ENCODE measurements at places on chromosomes 12 and 14.

GRCh38 chr12:89448951-89449371 is 75.6 kb downstream of the GALNT4 start:
- no peak for DNase-seq

DNA sequence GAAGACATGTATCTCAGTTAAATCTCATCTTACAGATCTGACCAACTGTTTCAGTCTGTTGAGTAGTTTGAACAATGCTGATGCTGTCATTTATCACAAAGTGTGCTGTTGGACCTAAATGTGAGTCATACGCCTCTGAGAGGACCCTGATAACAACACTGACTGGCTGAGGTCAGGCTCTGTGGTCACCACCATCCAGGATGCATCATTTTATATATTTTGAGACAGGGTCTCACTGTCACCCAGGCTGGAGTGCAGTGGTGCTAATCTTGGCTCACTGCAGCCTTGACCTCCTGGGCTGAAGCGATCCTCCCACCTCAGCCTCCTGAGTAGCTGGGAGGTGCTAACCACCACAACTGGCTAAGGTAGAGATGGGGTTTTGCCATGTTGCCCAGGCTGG is 181.0 kb upstream of the RGS6 start:
- DNase-seq = no peak

GRCh38 chr14:33964599-33965317 is 13.9 kb upstream of the EGLN3 start:
- DNase-seq = no peak

- no peak for DNase-seq
These were observed 132.3 kb downstream of the SNAPC1 start for GRCh38 chr14:61894452-61895077.

DNA sequence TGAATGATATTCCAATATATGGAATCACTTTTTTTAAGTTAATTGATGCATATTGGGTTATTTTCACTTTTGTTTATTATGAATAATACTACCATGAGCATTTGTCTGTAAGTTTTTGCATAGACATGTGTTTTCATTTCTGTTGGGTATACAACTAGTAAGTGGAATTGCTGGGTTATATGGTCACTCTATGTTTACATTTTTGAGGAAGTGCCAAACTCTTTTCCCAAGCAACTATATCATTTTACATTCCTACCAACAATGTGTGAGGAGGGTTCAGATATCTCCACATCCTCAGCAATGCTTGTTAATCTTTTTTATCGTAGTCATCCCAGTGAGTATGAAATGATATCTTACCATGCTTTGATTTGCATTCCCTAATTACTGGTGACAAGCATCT is 64.0 kb downstream of the MON2 start:
- no peak for DNase-seq

DNA sequence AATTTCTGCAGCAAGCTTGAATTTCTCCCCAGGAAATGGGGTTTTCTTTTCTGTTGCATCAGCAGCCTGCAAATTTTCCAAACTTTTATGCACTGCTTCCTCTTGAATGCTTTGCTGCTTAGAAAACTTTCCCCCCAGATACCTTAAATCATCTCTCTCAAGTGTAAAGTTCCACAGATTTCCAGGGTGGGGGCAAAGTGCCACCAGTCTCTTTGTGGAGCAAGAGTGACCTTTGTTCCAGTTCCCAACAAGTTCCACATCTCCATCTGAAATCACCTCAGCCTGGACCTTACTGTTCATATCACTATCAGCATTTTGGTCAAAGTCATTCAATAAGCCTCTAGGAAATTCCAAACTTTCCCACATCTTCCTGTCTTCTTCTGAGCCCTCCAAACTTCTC is 241.6 kb upstream of the TMTC1 start:
- DNase-seq = no peak

DNA sequence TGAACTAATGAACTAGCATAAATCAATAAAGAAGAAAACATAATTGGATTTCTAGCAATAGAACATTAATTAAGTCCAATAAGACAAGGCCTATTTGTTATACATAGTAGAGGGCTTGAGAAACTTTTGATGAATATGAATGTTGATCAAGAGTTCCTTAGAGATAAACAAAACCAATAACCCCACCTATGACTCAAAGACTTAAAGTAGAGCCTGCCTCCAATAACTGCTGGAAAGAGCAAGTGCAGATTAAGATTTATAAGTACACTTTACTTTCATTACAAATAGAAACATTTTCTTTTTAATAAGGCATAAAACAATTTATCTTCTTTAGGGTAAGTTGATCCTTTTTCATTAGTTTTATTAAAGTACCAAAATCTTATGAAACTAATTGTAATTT is 185.7 kb downstream of the SRGAP1 start:
- no peak for DNase-seq

DNA sequence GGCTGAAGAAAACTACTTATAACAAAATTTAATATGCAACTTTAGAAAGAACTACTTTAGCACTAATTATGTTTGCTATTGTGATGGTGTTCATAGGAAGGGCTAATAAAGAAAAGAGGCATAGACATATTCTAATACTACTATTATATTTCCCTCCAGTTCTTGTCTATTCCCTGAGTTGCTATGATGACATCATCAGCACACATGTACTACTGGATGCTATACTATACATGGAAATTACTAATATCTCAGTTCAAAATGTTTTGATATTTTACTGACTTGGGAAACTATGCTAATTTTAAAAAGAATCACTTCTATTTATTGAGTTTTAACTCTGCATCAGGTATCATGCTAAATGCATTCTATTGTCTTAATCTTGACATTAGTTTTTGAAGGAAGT is 101.6 kb downstream of the EPS8 start:
- DNase-seq = no peak

DNA sequence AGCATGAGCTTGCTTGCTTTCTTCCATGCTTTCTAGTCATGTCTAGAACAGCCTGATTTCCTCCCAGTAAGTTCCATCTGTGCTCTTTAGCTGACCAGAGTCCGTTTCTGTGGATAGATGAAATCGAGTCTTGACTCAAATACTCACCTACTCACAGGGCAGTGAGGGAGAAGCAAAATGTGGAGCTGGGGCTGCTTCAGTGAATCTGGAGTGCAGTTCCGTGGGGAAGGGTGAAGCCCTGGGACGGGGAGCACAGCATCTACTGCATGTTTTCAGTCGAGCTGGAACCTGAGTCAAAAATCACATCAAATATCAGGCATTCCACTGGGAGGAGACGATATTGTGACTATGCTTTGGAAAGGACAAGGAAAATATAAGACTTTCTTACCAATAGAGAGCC is 70.3 kb upstream of the PRMT8 start:
- DNase-seq = no peak

- no peak for DNase-seq
These were observed 306.0 kb downstream of the BCL11B start for GRCh38 chr14:98966016-98966415.

GRCh38 chr12:13377698-13378097 is 181.2 kb downstream of the EMP1 start:
- DNase-seq = no peak

DNA sequence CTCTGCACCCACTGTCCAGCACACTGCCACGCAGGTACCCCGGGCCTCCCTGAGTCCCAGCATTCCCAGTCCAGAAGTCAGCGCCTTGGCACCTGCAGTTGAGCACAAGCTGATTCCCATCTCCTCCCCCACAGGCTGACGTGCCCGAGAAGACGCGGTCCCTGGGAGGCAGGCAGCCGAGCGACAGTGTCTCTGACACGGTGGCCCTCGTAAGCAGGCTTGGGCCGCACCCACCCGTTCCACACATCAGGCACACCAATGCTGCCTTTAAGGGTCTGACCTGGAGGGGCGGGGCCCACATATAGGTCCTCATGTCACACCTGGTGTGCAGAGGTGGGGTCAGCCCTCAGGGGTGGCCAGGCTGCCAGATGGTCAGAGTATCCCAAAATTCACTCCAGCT is 18.4 kb upstream of the TEX22 start:
- DNase-seq = peak; percentile 7

GRCh38 chr14:97489750-97490149 is 692.6 kb downstream of the VRK1 start:
- no peak for DNase-seq

- no peak for DNase-seq
These were observed 30.3 kb downstream of the HNRNPC start for GRCh38 chr14:21238823-21239518.

GRCh38 chr14:99320621-99321235 is 48.7 kb upstream of the BCL11B start:
- DNase-seq = no peak

DNA sequence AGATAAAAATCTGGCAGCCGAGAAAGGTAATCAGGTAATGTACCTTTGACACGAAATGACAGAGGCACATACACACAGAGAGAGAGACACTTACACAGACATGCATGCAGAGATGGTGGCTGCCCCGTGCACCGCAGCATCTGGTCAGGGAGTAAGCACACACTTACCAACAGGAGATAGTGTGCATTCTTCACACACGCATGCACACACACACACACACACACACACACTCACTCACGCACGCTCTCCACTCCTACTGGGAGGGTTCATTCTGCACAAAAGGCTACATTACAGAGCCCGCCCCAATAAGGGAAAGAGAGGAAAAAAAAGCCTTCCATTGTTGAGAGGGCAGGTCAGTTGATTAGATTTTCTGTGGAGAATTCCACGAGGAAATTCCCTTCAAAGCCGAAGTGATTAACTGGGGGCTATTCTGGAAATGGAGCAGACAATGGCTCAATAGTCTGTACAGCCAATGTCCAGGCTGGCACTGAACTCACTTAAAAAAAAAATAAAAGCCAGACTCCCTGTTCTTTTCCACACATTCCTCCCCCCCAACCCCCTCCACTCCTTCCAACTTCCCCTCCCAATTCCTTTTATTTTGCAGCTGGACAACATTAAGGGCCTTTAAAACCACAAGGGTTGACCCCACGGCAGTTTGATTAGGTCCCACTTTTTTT is 1.4 kb upstream of the SOX5 start:
- DNase-seq = no peak

GRCh38 chr12:114316076-114316475 is 89.9 kb downstream of the TBX5 start:
- DNase-seq = no peak

DNA sequence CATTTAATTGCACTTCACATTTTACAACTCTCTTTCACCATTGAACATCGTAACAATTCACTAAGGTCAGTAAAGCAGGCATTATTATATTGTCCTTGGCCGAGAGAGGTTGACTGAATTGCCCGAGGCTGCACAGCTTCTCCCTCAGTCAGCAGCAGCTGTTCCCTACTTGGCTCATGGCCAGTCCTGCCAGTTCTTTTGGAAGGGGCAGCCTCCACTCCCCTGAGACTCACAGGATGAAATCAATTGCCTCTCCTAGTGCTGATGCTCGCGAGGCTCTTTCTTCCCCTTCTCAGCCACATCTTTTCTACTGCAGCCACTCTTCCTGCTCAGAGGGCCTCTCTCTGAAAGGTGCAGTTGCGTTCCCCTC is 79.9 kb upstream of the KCNA1 start:
- no peak for DNase-seq

GRCh38 chr12:89951050-89951693 is 242.5 kb upstream of the ATP2B1 start:
- DNase-seq = no peak

GRCh38 chr12:3998968-3999792 is 126.0 kb upstream of the PARP11 start:
- DNase-seq = no peak

DNA sequence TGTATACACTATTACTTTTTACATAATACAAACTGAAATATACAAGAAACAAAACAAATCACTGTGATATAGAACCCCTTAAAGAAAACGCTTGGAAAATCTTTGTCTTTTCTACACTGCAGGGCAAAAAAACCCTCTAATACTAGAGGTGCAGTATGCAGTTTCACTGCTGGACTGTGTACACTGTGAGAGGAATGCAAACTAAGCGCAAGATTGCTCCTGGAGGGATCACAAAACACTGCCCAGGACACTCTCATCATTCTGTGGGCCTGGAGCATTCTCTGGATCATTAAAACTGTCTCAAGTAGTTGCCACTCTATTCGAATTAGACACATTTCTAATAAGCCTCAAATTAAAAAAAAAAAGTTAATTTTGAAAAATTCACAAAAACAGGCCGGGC is 217.6 kb downstream of the MED13L start:
- no peak for DNase-seq

DNA sequence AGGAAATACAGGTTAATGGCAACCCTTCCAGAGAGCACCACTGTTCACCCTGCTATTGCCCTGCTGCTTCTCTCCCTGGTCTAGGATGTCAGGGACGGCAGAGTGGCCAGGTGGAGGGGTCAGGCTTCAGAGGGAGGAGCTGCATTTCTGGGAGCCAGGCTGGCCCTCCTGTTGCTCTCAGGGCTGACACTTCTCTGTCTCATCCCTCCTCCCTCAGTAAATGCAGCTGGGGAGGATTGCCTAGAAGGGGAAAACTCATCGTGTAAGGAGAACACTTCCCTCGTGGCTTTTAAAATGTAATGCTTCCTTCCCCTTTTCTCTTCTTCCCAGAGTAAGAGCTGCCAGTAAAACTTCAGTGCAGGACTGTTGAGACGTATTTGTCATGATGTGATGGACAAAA is 20.8 kb downstream of the SUSD6 start:
- DNase-seq = no peak

- DNase-seq = no peak
These were observed 212.2 kb downstream of the KIF26A start for GRCh38 chr14:104350463-104351185.

GRCh38 chr12:14510574-14510973 is 57.1 kb downstream of the PLBD1 start:
- DNase-seq = no peak

DNA sequence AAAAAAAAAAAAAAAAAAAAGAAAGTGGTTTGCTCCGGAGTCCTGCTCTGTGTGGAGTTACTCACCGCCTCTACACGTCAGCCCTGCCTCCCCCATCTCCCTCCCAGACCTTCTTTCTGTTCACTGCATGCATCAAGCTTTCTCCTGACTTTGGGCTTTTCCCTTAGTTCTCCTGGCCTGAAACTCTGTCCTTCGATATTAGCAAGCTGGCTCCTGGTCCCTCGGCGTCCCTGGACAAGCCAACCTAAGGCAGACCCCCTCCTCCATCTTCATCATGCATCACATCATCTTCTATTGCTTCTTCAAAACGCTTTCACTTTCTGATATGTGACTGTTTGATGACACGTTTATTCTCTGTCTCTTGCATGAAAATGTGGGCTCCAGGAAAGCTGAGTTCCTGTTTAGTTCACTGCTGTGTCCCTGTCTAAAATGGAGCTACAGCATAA is 40.6 kb downstream of the SLC15A4 start:
- DNase-seq = no peak

DNA sequence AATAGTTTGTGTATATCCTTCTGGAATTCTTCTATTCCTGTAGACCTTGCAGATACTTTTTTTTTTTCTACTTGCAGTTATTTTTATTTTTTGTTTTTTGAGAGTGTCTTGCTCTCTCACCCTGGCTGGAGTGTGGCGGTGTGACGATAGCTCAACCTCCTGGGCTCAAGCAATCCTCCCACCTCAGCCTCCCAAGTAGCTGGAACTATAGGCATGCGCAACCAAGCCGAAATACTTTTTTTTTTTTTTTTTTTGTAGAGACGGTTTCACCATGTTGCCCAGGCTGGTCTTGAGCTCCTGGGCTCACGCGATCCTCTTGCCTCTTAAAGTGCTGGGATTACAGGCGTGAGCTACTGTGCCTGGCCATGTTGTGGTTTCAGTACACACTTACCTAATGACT is 10.0 kb downstream of the TULP3 start:
- no peak for DNase-seq

- no peak for DNase-seq
These were observed 17.7 kb upstream of the NEDD1 start for GRCh38 chr12:96889273-96889933.

GRCh38 chr12:11805043-11805442 is 155.6 kb downstream of the ETV6 start:
- no peak for DNase-seq
